Astrocyte (in vitro differentiated cells and primary cell): ENCODE measurements at places on chromosomes 6 and 20.

DNA sequence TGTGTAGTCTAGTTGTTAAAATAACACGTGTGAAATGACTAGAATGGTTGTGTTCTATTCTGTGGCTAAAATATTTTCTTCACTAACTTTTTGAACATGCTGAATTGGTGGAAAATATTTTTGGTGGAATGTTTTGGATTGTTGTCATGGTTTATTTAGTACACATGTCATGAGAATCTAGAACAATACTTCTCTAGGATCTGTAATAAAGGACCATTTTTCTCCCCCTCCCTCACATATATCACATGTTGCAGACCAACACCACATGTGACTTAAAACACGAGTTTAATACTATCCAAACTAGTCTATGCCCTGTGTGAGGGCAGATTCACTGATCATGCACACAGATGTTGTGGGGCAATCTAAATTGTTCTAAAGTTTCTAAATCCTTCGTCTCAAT is 29.2 kb downstream of the FIG4 start:
- DNase-seq = no peak

- no peak for DNase-seq
Measured at GRCh38 chr6:40425192-40425919, 161.8 kb downstream of the LRFN2 start.

DNA sequence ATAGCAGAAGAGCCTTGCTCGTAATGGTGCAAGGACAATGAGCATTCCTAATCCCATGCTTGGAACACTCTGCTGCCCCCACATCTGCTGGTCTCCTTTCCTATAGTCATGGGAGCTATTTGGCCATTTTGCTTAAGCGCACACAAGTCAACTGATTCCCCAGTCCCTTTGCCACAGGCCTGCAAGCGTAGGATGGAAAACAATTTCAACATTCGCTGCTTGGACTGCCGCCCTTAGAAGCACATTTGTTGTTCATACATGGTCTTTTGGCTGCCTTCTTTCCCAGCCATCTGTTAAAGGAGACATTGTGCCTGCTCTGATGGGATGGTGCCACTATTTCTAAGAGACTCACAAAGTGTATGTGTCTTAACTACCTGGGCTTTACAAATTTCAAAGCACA is 96.9 kb downstream of the RFX6 start:
- no peak for DNase-seq

- DNase-seq = no peak
Measured at GRCh38 chr6:118917546-118918328, 17.2 kb downstream of the MCM9 start.

GRCh38 chr6:137890983-137891537 is 24.0 kb downstream of the TNFAIP3 start:
- no peak for DNase-seq

GRCh38 chr6:150392452-150393220 is 23.8 kb downstream of the IYD start:
- no peak for DNase-seq

- peak; percentile 63 for DNase-seq
Measured at GRCh38 chr6:26576929-26577719, 19.6 kb upstream of the ABT1 start.

DNA sequence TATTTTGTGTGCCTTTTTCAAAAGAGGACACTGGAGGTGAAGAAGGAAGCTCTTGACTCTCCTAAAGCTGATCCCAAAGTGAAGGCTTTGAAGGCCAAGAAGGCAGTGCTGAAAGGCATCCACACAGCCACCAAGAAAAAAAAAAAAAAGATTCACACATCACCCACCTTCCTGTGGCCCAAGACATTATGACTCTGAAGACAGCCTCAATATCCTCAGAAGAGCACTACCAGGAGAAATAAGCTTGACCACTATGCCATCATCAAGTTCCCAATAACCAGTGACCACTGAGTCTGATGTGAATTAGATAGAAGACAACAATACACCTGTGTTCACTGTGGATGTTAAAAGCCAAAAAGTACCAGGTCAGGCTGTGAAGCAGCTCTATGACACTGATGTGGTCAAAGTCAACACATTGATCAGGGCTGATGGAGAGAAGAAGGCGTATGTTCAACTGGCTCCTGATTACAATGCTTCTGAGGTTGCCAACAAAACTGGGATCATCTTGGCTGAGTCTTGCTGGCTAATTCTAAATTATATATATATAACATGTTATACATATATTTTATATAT is 59.4 kb downstream of the PLCG1 start:
- DNase-seq = no peak

- DNase-seq = no peak
Measured at GRCh38 chr6:53426667-53427270, 78.0 kb upstream of the ELOVL5 start.

DNA sequence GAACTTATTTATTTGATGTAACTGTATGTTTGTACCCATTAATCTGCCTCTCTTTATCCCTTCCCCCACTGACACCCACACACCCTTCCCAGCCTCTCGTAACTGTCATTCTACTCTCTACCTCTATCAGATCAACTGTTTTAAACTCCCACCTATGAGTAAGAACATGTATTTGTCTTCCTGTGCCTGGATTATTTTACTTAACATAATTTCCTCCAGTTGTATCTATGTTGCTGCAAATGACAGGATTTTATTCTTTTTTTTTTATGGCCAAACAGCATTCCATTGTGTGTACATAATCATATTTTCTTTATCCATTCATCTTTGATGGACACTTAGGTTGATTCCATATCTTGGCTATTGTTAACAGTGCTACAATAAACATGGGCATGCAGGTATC is 49.3 kb downstream of the PHACTR2 start:
- DNase-seq = peak; percentile 20

- DNase-seq = peak; percentile 10
Measured at GRCh38 chr6:133855276-133855990, 33.5 kb upstream of the TCF21 start.

- no peak for DNase-seq
Measured at GRCh38 chr6:54188846-54189245, 77.6 kb downstream of the MLIP start.

- DNase-seq = peak; percentile 55
Measured at GRCh38 chr20:9015984-9016324, 52.9 kb upstream of the PLCB4 start.

GRCh38 chr6:34773916-34774315 is 16.6 kb downstream of the SNRPC start:
- DNase-seq = no peak

- DNase-seq = no peak
Measured at GRCh38 chr6:154143753-154144152, 104.7 kb downstream of the OPRM1 start.

DNA sequence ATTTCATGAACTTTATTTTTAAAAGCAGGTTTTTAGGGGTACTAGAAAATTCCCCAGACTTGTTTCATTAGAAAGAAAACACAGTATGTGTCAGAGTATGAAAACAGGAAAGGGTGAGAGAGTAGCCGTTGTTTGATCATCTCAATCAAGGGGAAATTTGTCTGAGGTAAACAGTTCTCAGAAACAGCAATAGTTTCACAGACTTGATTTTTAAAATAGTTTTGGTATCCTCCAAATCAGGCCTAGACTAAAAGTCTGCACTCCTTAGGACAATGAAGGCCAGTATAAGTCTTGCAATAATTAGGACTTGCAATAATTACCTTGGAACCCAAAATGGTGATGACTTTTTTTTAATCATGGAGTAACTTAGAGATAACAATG is 176.6 kb upstream of the TAB2 start:
- DNase-seq = no peak

DNA sequence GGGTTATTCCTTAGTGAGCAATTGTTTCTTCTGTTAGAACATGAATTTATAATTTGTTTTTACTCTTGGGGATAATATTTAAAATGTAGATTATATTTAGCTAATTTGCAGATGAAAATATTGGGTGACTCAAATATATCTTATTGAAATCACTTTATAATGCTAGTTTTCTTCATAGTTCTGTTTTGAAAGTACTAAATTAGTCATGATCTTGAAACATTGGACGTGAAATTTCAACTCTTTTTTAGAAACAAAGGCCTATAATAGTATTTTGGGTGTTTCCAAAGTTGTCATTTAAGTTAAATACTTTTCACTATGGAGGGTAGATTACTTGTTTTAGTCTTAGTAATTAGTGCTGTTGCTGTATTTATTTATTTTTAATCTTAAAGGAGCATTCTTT is 250.9 kb downstream of the UTRN start:
- no peak for DNase-seq

DNA sequence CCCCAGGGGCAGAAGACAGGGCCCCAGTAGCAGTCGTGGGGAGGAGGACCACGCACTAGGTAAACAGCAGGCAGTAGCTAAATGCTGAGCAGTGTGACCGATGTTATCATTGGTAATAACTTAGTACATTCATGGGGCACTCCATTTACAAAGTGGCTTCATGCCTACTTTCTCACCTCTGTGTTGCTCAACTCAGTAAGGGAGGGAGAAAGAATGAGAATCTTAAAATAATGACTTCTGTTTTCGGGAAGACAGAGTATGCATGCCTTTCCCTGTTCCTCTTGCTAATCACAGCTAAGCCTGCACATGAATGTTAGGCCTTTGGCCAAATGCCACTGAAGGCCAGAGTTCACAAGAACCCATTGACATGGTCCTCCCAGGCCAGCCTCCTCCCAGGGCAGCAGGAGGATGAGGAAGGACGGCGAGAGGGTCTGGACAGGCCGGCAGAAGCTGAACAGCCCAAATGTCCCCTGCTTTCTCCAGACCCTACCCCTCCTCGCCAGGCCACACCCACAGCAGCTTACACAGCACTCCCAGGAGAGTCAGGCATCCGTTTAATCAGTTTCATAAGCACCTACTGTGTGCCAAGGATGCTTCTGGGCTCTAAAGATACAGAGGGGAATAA is 183.4 kb downstream of the ANKRD60 start:
- no peak for DNase-seq

DNA sequence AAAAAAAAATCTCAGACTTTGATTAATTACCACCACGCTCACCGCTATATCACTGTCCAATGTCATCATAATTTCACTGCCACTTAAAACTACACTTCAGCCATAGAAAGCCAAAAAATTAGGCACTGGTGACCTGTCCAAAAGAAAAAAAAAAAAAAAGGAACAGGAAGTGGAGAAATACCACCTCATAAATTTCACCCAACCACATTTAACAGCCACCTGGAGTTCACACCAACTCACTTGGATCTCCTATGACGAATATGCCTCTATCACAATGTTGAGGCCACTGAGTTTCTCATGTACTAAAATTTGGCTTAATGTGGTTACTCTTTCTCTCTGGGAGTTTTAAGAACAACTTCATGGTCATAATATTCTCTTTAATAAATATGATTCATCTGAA is 237.5 kb upstream of the RSPO3 start:
- DNase-seq = no peak

DNA sequence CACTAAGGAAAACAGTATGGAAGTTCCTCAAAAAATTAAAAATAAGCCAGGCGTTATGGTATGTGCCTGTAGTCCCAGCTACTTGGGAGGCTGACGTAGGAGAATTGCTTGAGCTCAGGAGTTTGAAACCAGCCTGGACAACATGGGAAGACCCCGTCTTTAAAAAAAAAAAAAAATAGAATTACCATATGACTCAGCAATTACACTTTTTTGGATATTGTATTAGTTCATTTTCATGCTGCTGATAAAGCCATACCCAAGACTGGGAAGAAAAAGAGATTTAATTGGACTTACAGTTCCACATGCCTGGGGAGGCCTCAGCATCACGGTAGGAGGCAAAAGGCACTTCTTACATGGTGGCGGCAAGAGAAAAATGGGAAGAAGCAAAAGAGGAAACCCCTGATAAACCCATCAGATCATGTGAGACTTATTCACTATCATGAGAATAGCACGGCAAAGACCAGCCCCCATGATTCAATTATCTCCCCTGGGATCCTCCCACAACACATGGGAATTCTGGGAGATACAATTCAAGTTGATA is 10.8 kb upstream of the SMIM29 start:
- no peak for DNase-seq

GRCh38 chr6:106546691-106547414 is 82.4 kb downstream of the RTN4IP1 start:
- DNase-seq = peak; percentile 78

GRCh38 chr20:3836132-3836531 is 10.5 kb upstream of the MAVS start:
- no peak for DNase-seq

DNA sequence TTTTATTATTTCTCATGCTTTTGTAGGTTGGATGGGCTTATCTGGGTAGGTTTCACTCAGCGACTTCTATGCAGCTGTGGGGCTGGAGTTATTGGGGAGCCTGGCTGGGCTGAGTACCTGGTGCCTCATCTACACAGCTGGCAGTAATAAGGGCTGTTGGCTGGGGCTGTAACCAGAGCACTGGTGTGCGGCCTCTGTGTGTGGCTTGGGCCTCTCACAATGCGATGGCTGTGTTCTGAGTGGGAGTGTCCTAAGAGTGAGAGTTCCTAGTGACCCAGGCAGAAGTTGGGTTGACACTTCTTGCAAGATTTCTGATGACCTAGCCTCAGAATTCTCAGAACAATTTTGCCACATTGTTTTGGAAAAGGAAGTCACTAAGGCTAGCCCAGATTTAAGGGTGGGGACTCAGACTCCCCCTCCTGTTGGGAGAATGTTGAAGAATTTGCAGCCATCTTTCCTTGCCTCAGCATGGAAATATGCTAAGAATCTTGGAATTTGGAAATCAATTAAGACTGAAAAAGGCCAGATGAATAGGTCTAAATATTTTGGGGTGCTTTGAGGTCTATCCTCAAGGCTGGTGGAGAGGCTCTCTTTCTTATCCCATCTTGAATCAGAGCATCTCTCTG is 158.8 kb downstream of the SCP2D1 start:
- DNase-seq = no peak

DNA sequence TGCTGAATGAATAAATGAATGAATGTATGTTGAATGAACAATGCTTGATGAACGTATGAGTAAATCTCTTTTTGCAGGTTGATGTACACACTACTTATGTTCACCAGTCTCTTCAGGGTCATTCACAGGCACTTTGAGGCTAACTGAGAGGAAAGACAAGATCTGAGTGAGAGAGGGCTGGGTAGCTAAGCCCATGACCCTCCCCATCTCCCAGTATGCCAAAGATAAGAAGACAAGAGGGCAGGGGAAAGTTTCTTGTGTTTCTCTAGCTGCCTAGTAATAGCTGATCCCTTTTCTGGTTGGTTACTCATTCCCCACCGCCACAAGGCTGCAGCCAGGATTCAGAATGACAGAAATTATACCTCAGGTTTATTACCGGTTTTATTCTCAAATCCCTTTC is 90.7 kb downstream of the CEP57L1 start:
- DNase-seq = no peak

GRCh38 chr6:144578385-144579350 is 293.5 kb downstream of the UTRN start:
- no peak for DNase-seq

DNA sequence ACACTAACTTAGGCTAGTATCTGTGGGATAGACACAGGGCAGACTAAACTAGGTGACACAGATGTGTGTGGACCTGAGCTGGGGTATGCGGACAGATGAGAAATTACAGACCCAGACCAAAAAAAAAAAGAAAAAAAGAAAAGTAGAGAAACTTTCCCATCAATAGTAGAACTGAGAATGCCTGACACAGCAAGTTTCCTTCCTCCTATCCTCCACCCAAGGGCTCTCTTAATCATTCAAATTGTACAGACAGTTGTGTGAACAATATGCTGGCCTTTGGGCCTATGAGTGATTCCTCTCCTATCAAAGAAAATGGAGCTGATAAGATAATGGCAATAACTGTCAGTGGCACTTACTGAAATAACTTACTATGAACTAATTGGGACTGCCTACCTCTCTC is 226.7 kb upstream of the PRDM1 start:
- DNase-seq = no peak

- peak; percentile 89 for DNase-seq
Measured at GRCh38 chr6:11650025-11650696, 112.6 kb downstream of the TMEM170B start.
